Astrocyte (in vitro differentiated cells and primary cell): ENCODE measurements at places on chromosomes 16 and 17.

- DNase-seq, result peak; percentile 30
Observed at GRCh38 chr16:10514369-10515055, 65.9 kb downstream of the EMP2 start.

DNA sequence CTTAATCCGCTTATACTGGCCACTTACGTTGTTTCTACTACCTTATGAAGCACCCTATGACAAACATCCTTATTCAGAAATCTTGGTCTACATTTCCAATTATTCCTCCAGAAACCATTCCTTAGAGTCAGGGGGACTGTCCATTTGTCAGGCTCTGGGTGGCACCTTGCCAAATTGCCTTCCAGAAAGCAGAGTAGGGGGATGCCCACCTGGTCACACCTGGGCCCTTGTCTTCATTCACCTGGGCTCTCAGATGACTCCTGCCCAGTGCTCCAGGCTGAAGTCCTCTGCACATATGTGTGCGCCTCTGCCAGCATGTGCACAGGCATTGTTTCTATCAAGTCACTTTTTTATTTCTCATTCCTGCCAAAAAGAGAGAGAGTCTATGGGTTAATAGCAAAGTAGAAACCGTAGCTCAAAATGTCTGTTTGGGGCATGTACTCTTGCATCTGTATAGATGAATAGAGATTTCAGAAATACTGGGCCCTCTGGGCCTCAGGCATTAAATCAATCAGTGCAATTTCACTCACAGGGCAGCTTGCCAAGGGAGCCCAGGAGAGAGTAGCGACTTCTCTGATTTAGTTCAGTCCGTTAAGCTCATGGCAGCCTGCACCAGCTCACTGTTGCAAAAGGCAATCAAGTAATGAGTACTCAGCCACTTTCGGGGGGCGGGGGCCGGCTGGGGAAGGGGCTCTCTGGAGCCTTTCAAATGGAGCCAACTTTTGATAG lies 104.7 kb downstream of the SOCS1 start:
- DNase-seq, result no peak

- no peak for DNase-seq
Observed at GRCh38 chr16:28192806-28193529, 18.8 kb downstream of the XPO6 start.

GRCh38 chr16:66263973-66264310 lies 102.5 kb upstream of the CDH5 start:
- DNase-seq, result no peak

GRCh38 chr16:3564889-3565141 lies 12.4 kb downstream of the NLRC3 start:
- no peak for DNase-seq

DNA sequence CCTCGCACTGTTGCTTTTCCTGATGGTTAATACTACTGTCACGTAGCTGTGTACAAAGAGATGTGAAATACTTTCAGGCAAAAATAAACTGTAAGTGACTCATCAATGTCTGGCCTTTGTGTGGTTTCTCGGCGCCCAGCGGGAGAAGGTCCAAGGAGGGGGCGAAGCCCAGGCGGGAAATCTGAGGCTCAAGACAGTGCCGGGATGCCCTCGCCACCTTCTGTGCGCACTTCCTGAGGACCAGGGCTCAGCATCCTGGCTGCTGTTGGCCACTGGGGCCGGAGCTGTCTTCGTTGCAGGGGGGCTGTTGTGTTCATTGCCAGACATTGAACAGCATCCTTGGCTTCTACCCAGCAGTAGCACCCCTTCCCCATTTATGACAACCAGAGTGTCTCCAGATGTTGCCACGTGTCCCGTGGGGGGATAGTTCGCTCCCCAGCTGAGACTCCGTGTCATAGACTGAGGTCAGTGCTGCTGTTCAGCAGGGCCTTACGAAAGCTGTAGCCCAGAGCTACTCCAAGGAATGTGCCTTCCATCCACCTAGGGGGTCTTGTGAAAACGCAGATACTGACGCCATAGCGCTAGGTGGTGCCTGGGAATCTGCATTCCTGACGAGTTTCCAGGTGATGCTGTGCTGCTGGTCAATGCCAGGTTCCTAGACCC lies 67.3 kb upstream of the PLCG2 start:
- DNase-seq, result peak; percentile 95
